Psoas muscle (tissue), 8 donors: ENCODE measurements at places on chromosomes 1 and 21.

DNA sequence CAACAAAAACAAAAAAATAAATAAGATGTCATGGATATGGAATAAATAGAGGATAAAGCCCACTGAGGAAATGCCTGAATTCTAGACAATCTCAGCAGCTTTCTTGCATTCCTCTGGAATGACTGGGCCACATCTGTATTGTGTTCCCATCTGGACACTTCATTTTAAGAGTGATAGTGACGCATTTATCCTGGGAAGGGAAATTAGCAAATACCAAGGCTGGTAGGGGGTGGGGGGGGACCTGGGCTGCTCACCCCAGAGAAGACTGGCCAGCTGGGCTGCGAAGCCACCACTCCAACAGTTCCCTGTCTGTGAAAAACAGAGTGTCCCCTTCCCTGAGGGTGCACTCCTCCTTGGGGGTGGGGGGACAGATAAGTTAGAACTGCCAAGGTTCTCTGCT, 106.3 kb downstream of the HIVEP3 start:
- peak; percentile 80 for DNase-seq

- DNase-seq, result no peak
Observed at GRCh38 chr1:230061801-230062200, 5.2 kb upstream of the GALNT2 start.

GRCh38 chr1:221573756-221574155, 168.1 kb downstream of the DUSP10 start:
- no peak for DNase-seq

DNA sequence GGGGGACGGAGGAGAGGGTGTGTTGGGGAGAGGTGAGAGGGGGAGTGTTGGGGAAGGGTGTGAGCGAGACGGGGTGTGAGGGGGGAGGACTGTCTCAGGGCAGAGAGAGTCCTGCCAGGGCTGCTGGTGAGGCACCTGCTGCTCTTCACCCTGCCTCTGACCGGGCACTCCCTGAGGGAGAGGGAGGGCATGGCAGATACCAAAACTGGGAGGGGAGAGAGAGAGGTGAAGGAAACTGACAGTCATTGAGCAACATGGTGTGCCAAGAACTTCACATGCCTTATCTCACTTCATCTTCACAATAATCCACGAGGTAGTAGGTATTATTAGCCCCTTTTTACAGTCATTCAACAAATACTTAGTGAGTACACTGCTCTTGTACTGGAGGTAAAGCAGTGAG, 61.3 kb upstream of the ARTN start:
- DNase-seq, result no peak

DNA sequence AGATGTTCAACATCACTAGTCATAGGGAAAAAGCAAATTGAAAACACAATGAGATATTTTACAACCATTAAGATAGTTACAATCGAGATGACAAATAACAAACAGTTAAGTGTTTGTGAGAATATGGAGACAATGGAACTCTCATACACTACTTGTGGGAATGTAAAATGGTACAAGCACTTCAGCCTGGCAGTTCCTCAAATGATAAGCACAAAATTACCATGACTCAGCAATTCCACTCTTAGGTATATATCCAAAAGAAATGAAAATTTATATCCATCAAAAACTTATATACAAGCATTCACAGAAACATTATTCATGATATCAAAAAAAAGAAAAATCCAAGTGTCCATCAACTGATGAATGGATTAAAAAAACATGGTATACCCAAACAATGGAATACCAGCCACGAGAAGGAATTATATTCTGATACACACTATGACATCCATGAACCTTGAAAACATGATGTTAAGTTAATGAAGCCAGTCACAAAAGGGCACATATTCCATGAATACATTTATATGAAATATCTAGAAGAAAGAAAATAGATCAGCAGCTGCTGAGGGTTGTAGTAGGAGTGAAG, 76.4 kb downstream of the EVI5 start:
- DNase-seq, result no peak
